Stimulated activated naive CD4-positive, alpha-beta T cell treated with Interleukin-2 at 50 U/mL for 16 hours (primary cell): ENCODE measurements at places on chromosomes 7 and 10.

- no peak for DNase-seq
Observed at GRCh38 chr10:123043409-123043925, 34.7 kb downstream of the ACADSB start.

GRCh38 chr7:2958416-2959102 is 85.1 kb downstream of the CARD11 start:
- DNase-seq = no peak

DNA sequence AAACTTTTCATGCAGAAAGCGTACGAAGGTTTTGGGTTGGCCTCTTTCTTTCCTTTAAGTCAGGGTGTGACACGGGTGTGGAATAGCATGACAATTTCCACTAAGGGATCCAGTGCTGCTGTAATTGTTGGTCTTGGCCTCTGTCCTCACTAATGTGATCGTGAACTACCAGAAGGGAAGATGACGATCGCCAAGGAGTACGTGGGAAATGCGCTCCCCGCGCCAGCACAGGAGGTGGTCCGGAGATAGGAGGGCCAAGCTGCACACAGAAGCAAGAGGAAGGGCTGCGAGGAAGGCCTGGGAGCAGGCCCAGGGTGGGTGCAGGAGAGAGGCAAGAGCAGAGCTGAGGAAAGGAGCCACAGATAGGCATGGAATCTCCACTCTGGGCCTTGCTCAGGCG is 79.7 kb upstream of the PODXL start:
- no peak for DNase-seq

GRCh38 chr7:49398236-49398635 is 375.2 kb upstream of the VWC2 start:
- DNase-seq = no peak

DNA sequence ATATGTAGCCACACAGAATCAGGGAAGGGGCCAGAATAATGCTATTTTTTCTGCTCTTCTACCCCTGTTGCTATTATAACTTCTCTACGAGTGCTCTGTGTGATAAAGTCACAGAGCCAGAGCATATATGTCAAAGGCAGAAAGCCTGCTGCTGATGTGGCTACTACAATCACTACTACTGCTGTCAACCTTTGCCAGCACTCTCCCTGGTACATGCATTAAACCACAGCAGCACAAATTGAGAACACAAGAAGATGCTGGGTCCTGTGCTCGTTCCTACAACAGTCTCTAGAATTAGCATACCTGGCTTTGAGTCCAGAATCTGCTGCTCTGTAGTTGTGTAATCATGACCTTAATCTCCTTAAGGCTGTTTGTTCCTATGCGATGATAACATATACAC is 108.6 kb downstream of the SEMA3A start:
- no peak for DNase-seq

DNA sequence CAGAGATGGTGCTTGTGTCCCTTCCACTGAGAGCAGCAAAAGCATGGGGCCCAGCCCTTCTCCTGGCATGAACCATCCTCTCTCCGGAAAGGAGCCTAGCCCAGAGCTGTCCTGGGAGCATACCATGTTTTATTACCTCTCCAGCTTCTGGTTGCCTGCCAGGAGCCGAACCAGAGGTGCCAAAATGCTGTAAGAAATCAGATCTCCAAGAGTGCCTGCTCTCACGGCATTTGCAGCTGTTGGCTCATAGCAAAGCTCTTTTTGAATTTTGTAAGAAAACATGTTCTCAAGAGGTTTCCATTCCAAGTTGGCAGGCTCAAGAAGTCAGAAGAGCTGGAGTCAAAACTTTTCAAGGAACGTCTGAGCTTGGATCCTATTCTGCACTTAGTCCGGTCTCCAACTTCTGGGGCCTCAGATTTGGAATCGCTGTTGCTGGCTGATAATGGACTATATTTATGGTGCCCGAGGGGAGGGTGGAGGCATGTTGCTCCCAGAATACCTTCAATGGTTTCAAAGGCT is 211.7 kb upstream of the MKI67 start:
- DNase-seq = no peak

- no peak for DNase-seq
Observed at GRCh38 chr10:13917791-13918190, 331.0 kb downstream of the PRPF18 start.

DNA sequence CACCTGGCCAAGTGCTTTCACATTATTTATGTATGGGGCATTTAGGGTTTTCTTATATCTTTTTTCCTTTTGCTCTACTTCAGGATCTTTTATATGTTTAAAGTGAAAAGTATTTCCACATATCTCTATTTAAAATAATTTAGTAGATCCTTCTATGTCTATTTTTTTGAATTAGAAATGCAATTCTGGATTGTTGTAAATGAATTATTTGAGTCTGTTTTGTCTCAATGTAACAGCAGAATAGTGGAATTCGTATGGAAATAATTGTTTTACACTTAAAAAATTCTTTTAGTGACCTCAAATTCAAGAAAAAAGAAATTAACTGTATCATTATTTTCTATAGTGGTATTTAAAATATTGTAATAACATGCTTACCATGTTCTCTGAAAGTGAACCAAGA is 126.5 kb upstream of the HDAC9 start:
- DNase-seq = no peak

DNA sequence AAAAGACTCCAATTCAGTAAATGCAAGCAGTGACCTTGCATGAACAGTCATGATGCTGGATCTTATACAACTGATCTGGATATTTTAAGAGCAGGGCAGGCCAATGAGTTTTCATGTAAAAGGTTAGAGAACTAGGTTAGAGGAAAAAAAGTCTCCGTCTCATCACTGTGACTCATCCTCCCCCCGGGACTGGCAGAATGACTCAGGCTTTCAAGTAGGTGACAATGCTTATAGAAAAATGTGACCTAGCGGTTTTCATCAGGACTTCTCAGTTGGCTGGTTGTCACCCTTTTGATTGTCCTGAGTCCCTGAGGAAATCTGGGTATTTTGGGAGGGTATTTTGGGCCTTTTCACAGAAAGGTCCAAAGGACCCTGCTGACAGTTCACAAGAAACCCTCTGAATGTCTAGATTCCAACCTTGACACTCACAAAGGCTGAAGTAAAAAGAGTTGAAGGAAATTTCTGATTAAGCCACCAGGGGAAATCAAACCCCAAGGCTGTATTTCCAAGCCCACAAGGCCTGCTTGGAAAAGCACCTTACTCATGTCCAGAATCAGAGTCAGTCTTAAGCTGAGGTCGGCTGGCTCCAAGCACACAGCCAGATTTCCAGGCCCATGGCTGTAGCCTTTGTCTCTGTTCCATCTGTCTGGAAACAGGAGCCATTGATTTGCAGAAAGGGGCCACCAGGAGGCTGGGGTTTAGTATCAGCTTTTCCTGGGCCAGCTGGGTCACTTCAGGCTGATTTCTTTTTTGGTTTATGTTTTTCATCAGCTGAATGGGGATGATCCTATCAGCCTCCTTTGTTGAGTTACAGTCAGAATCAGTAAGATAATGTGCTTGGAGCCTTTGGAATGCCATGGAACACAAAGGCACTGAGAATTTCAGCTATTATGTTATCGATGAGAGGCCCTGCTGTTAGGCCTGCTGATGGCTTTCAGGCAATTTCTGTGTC is 226.4 kb upstream of the HABP2 start:
- peak; percentile 8 for DNase-seq

DNA sequence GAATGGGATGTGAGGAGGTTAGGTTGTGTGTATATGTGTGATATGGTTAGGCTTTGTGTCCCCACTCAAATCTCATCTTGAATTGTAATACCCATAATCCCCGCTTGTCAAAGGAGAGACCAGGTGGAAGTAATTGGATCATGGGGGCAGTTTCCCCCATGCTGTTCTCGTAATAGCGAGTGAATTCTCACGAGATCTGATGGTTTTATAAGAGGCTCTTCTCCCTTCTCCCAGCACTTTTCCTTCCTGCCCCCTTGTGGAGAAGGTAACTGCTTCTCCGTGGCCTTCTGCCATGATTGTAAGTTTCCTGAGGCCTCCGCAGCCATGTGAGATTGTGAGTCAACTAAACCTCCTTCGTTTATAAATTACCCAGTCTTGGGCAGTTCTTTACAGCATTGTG is 47.3 kb downstream of the NPVF start:
- no peak for DNase-seq

GRCh38 chr10:123703195-123703790 is 37.1 kb downstream of the GPR26 start:
- DNase-seq = no peak

DNA sequence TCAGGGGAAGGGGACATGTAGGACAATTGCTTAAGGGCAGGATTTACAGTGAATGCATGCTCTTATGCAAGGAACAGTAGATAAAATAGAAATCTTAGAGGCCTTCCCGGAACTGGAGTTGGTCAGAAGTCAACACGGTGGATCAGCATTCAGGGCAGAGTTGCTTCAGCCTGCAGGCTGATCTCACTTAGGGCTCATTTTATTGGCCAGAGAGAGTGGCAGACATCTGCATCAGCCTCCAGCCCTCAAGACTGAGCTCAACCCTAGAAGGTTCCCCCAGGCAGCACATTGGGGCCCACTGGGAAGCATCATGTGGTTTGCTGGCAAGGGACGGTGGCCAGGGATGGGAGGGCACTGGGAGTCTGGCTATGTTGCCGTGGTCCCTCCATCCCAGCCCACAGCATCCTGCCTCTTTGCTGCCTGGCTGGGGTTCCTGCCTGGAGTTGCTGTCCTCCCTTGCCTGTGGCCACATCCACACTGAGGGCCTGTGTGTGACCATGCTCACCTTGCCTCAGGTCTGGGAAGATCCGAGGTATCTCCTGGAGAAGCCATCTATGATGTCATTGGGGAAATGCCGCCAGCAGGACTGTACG is 13.0 kb downstream of the SCART1 start:
- DNase-seq = no peak

- no peak for DNase-seq
Observed at GRCh38 chr7:3120513-3120912, 76.8 kb upstream of the CARD11 start.

GRCh38 chr10:121518333-121518732 is 79.9 kb downstream of the FGFR2 start:
- no peak for DNase-seq

GRCh38 chr10:25661632-25662031 is 272.4 kb upstream of the MYO3A start:
- DNase-seq = no peak

GRCh38 chr7:157525491-157525915 is 188.7 kb downstream of the DNAJB6 start:
- no peak for DNase-seq

DNA sequence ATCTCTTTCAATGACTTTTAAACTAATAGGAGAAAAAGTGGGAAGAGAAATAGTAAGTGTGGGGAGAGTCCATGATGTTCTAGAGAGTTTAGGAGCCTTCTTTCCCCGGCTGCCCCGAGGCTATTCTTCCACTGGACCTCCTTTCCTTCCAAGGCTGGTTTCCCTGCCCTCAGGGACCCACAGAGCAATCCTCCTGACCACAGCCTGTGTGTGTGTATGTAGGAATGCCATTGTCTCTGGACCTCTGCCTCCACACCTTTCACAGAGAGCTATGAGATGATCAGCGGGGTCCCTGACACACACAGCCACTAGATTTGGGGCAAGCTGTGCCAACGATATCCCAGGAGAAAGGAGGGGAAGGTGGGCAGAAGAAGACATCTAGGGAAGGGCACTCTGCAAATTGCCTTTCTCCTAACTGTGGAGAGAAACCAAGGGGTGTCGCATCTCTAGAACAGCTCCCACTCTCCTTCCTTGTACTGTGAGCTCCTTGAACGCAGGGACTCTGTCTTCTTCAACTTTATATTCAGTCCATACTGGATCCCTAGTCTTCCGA is 13.3 kb upstream of the CHCHD3 start:
- no peak for DNase-seq

- no peak for DNase-seq
Observed at GRCh38 chr10:111177379-111177778, 100.5 kb downstream of the ADRA2A start.

GRCh38 chr7:82413237-82413636 is 30.3 kb downstream of the CACNA2D1 start:
- DNase-seq = no peak

GRCh38 chr7:51606601-51607154 is 290.1 kb upstream of the COBL start:
- no peak for DNase-seq

DNA sequence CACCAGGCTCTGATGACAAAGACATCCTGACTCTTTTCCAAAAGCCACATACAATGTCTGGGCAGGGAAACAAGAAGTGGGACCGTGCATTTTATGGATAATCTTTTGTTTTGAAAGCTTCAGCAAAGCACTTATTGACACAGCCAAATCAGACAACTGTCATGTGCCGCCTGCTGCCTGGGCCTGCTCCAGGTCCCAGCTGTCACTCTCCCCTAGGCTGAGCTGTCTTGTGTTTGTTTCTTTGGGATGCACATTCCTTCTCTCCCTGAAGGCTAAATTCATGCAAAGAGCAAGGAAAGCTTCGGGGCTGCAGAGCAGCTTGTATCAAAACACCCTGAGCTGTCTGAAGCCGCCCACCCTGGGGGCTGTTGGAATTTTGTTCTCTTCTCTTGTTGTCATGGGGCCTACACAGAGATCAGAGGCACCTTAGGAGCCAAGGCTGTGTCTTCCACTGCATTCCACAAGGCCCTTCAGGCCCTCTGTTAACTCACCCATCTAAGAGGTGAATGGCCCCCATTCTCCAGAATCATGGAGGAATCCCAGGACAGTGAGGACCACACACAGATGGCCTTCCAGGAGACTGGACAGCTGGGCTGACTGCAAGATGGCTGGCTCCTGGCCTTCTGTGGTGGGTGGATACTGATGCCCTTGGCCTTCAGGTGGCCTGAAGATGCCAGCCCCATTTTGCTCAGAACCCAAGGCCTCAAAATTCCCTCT is 17.8 kb upstream of the SLC18A2 start:
- DNase-seq = no peak

DNA sequence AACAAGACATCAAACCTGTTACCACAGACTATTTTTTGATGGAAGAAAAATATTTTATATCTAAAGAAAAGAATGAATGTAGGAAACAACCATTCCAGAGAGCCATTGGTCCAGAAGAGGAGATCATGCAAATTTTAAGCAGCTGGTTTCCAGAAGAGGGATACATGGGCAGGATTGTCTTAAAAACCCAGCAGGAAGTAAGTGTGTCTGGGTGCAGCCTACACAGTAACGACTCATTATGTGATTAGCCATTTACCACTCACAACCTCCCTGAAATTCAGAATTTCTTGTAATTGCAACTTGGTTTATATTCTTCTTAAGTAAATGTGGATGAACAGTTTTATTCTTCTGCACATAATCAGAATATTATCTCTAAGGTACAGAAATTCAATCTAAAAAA is 46.2 kb downstream of the NOC3L start:
- no peak for DNase-seq

DNA sequence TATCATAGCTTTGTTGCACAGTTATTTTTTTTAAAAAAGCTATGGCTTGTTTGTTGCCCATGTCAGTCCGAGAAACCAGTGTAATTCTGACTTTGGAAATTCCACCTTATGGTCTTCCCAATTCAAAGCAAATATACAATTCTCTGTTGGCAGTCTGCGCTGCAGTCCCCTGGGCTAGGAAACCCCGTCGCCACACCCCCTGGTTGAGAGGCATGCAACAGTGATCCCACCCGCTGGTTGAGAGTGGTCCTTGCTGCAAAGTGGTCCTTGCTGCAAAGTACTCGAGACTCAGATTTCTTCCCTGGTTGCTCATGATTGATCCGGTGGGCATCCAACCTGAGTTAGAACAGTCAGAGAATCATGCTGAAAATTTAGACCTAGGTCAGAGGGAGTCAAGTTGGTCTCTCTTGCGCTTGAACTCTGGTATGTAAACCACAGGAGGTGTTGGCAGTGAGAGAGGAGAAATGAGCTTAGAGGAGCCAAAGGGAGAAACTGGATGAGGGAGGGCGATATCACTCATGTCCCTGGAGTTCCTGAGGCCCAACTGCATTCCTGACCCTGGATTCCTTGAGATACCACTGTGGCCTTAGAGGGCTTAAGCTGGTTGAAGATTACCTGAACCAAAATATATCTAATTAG is 45.0 kb upstream of the STK17A start:
- DNase-seq = no peak
